ENCODE measurements at places on chromosomes 12 and 14.

DNA sequence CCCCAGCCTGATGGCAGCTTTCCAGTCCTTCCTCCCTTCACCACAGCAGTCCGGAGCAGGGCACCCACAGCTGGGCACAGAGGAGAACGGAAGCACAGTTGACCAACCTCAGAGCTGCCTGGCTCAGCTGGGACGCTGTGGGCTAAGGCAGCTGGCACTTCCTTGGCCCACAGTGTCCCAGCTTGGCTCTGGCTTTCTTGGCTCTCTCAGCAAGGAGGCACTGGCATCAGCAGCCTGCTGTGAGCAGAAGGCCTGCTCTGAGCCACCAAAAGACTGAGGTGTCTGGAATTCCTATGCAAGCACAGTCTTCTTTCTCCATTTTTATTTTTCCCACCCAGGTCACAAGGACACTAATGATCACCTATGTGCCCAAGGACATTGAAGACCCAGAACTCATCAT lies 32.6 kb downstream of the NGB start:
- DNase-seq: no peak

DNA sequence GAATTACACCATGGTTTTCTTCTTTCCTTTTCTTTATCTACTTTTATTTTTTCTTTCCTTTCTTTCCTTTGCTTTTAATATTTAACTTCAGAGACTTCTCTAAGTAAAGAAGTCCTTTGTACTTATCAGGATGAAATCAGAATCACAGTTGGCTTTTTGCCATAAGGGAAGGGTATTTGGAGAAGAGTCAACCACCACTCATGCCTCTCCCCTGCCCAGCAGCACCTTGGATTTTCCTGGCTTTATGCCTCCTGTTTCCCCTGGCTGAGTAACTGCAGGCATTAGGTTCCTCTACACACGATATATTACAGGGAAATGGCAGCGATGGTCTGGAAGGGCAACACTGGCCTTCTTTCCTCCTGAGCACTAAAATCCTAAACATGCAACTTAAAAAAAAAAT lies 266.4 kb upstream of the CAND1 start:
- no peak for DNase-seq

- DNase-seq: no peak
These were observed 33.5 kb upstream of the CERS5 start for GRCh38 chr12:50200552-50201273.

DNA sequence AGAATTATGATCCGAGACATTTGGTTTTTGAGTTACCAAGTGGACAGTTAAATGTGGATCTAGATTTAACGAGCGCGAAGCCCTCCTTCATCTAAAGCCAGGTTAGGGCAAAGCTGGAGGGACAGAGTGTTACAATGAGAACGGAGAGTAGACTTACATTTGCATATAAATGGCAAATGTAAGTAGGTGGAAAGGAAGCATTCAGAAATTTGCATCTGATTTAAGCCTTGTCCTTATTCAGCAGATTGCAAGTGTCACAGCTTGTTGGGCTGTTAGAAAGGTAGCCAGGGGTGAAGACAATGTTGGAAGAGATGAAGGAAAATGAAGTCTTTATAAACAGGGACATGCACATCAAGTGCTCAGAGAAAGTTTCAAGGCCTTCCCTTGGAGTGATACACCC lies 806.2 kb downstream of the GALC start:
- DNase-seq: no peak

GRCh38 chr12:88052686-88053085 lies 23.5 kb upstream of the C12orf50 start:
- DNase-seq: no peak

- no peak for DNase-seq
These were observed 85.0 kb downstream of the KICS2 start for GRCh38 chr12:64137117-64137516.

All from C1 segment of cervical spinal cord (tissue), 14 donors.